Cardiac muscle cell (in vitro differentiated cells and primary cell): ENCODE measurements at places on chromosomes 16 and 17.

DNA sequence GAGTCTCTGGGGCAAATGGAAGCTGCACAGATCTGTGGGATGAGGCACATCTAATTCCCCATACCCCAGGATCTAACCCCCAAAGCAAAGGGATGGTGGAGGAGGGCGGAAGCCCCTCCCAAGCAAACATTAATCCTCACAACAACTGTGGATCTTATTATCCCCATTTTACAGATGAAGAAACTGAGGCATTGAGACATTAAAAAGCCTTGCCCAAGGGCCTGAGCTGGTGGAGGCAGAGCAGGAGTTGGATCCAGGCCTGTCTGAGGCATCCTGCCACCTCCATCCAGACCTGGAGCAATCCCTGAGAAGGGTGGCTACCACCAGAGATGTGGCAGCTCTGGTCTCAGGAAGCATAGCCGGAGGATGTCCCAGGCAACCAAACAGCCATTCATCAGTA, 17.7 kb upstream of the CBFB start:
- no peak for DNase-seq

GRCh38 chr17:58755577-58756245, at the start of gene PPM1E:
Gene PPM1E, plus strand, starts transcription at chr17:58755854.
- DNase-seq: peak; percentile 87

GRCh38 chr16:1278477-1278876, 22.6 kb downstream of the TPSD1 start:
- DNase-seq: no peak

DNA sequence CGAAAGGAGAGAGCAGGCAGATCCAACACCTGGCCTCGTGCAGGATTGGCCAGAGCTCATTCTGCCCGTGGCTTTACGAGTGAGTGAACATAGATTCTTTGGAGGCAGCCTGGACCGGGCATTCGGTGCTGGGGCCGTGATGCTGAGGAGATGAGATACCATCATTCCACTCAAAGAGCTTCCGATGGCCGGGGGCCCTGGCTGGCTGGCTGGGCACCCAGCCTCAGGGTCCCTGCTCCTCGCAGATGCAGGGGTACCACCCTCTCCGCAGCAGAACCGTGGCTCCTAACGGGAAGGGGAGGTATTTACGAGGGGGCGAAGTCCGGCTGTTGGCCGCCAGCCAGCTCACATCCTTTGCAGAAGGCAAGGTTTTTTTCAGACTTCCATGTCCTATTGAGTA, 66.1 kb upstream of the FOXF1 start:
- peak; percentile 11 for DNase-seq

DNA sequence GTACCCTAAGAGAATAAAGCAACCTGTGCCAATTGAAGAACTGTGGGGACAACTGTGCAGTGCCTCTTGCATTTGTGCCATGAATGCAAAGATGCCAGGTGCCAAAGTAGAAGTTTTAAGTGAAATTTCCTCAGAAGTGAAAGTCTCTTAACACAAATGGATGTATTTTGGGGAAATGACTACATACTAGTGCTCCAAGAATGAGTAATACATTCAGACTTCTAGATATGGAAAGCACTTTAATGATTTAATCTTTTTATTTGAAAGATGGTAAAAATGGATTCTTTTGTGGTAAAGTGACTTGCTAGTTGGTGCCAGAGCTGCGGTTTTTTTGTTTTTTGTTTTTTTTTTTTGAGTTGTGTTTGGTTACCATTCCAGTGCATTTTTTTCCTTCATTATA, 15.0 kb downstream of the UTP18 start:
- DNase-seq: peak; percentile 62

- DNase-seq: no peak
Observed at GRCh38 chr17:28698253-28698941, 13.3 kb downstream of the PROCA1 start.

DNA sequence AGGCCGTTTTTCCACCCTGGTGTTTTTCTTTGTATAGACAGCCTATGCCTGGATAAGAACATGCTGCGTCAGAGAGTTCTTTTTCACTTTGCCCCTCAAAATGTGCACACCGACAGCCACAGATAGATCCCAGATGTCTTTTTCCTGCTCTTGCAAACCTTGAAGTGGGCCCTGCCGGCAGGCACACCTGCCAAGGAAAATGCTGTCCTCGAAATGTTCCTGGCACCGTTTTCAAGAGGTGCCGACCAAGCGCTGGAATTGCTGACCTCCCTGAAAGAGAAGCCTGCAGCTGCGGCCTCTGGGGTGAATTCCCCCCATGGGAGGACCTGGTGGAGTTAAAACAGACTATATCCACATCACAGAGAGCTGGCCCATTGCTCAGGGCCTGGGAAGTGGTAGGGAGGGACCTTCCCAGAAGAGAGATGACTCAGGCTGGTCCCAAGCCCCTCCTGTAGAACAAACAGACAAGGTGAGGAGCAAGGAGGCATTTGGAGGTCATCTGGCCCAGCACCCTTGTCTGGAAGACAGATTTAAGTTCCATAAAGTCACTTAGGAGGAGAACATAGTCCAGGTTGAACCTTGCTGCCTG, 668.1 kb downstream of the MAF start:
- peak; percentile 20 for DNase-seq

GRCh38 chr16:55706739-55707384, 51.1 kb downstream of the SLC6A2 start:
- no peak for DNase-seq
